ENCODE measurements at places on chromosomes 6 and 20.
A peak's percentile ranks its signal among the peaks of the same experiment; 100 is the strongest.

GRCh38 chr20:34582911-34583310 lies 24.4 kb downstream of the MAP1LC3A start:
- no peak for DNase-seq

GRCh38 chr6:18326980-18327379 lies 60.2 kb upstream of the RNF144B start:
- no peak for DNase-seq

- peak; percentile 35 for DNase-seq
These were observed 62.6 kb upstream of the PMEPA1 start for GRCh38 chr20:57772349-57772964.

GRCh38 chr20:1323830-1324597 lies 4.9 kb downstream of the SDCBP2 start:
- no peak for DNase-seq

DNA sequence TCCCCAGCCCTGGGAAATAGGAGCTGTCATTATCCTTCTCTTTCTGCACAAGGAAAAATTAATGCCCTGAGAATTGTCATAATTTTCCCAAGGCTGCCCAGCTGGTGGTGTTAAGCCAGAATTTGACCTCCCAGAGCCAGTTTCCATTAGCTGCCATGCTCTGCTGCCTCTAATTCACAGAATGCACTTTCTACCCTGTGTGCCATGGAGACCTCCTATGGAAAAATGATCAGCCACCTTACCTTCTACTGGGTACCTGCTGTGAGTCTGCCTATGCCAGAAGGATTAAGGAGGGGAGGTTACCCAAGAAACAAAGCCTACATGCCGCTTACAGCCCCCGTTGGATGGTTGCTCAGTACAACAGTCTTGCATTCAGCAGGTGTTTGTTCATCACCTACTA lies 29.1 kb downstream of the POFUT1 start:
- DNase-seq, result no peak

- no peak for DNase-seq
These were observed at the start of gene PNLDC1 for GRCh38 chr6:159800141-159800865. TSS of gene PNLDC1 (plus strand) at chr6:159800276. CDS start at chr6:159800308, 32 bp downstream.

DNA sequence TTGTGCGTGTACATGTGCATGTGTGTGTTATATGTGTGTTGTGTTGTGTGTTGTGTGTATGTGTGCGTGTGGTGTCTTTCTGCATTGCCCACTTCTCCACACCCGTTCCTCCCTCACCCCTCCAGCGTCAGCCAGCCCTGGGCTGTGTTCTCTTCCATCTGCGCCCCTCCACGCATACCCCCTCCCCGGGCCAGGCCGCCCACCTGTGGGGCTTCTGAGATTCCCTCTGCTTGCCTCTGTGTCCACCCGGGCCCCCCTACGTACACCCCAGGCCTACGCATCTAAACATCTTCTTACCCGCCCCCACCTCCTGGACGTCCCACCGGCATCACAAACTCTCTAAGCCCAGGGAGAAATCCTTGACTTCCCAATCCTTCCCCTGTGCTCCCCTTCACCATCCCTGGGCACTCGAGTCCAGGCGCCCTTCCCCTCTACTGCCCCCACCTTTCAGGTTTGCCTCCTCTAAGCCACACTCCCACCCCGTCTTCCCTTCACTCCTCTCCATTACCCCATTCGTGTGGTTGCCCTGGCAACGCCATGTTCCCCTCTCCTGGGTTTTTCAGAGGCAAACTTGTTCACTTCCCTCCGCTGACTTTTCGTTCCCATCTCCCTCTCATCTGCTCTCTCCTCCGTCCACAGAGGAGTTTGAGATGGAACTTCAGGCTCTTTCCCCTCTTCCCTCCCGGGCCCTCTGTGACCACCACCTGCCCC lies 81.7 kb upstream of the NNAT start:
- no peak for DNase-seq

DNA sequence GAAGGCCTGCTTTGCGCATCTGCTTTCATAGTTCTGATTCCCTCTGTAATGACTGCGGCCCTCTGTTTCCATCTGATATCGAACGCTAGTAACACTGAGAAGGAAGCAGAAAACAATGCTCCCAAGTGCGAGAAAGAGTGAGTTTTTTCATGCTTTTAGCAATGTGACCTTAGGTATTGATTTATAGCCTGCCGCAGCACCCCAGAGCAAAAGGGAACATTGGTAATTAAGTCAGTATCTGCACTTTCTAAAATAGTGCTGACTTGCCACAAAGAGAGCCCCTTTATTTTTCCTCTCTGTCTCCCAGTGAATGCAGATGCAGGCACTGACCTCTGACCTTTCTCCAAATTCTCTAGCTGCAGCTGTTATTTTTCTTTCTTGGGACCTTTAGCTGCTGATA lies 129.8 kb downstream of the HDGFL1 start:
- no peak for DNase-seq

GRCh38 chr6:21003780-21004541 lies 469.7 kb downstream of the CDKAL1 start:
- no peak for DNase-seq

DNA sequence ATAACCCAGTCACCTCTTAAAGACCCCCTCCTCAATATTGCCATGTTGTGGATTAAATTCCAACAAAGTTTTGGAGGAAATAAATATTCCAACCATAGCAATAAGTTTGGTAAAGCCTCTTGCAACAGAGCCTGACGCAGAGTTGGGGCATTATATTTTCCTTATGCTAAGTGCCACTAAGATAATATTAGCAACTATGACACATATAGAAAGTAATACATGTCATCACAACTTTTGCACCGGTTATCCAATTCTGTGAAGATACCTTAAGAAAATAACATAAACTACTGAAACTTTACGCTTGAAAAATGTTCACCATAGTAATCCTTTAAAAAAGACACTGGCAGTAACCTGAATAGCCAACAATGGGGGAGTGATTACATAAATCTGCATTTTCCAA lies 52.2 kb upstream of the TRERF1 start:
- no peak for DNase-seq

DNA sequence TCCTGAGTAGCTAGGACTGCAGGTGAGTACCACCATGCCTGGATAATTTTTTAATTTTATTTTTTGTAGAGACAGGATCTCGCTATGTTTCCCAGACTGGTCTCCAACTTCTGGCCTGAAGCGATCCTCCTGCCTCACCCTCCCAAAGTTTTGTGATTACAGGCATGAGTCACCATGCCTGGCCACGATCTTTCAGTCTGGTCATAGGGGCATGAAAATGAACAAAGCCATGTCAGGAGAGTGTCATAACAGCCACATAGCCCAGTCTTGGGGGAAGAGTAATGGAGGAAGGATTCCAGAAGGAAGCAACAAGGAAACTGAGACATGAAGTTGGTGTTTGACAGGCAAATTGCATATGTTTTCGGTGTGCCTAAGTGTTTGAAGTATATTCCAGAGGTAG lies 17.0 kb upstream of the SNX3 start:
- DNase-seq, result no peak

DNA sequence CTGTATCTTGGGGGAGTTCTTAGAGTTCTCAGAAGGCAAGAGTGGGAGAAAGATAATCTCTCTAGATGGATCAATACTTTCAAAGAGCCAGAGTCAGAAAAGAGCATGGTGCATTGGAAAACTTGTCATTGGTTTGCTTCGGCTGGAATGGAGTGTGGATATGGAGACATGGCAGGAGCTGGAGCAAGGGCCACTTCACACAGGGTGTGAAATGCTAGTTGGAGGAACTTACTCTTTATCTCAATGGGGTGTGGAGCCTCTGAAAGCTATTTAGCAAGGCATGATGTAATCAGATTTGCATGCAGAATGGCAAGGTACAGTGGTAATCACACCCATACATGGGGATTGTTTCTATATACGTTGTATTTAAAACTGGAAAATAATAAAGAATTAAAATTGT lies 31.5 kb upstream of the PAQR8 start:
- no peak for DNase-seq

GRCh38 chr20:43984587-43984986 lies 69.9 kb downstream of the TOX2 start:
- DNase-seq, result no peak

- no peak for DNase-seq
These were observed 71.4 kb downstream of the VTA1 start for GRCh38 chr6:142218446-142218845.

- no peak for DNase-seq
These were observed 13.0 kb downstream of the UNC5CL start for GRCh38 chr6:41025966-41026530.

GRCh38 chr20:41574802-41575389 lies 43.3 kb downstream of the CHD6 start:
- DNase-seq, result no peak

- no peak for DNase-seq
These were observed 223.0 kb upstream of the ARID1B start for GRCh38 chr6:156554160-156554559.

GRCh38 chr6:99344289-99344688 lies 5.2 kb downstream of the FAXC start:
- DNase-seq, result no peak

- no peak for DNase-seq
These were observed 99.7 kb upstream of the STMND1 start for GRCh38 chr6:17002123-17002522.

DNA sequence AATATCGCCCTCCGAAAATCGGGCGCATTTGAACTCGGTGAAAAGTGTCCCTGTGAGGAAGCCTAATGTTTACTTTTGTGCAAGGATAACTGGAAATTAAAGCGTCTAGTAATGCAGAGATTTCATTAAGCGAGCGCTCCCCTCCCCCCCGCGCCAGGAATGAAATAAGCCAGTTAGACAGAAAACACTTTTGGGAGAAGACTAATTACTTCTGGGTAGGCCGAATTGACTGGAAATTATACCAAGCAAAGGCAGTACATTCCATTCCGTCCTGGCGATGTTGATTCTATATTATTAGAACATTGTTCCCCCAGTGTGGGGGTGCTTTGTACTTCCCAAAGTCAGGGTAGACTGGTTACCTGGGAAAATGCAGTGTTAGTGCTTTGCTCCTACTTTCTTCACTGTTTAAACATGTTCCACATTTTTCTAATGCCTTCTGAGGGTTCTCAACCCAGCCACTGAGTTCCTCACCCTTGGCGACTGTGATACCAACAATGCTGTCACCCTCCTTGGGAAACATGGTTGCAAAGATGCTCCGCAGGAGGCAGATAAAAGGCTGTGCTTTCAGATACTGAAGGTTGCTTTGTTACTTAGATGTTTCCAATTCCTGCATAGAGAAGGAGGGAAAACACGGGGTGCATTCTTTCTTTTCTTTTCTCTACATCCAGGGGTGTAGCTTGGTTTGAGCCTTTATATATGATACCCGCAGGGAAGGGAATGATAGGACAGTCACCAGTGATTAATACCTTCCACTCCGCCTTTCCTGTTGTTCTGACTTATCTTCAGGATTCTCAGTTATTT lies 2.6 kb downstream of the GJA1 start:
- DNase-seq, result no peak

- no peak for DNase-seq
These were observed 10.7 kb upstream of the GATA5 start for GRCh38 chr20:62486484-62486883.

GRCh38 chr20:20014659-20015058 lies 2.5 kb upstream of the NAA20 start:
- DNase-seq, result peak; percentile 36

DNA sequence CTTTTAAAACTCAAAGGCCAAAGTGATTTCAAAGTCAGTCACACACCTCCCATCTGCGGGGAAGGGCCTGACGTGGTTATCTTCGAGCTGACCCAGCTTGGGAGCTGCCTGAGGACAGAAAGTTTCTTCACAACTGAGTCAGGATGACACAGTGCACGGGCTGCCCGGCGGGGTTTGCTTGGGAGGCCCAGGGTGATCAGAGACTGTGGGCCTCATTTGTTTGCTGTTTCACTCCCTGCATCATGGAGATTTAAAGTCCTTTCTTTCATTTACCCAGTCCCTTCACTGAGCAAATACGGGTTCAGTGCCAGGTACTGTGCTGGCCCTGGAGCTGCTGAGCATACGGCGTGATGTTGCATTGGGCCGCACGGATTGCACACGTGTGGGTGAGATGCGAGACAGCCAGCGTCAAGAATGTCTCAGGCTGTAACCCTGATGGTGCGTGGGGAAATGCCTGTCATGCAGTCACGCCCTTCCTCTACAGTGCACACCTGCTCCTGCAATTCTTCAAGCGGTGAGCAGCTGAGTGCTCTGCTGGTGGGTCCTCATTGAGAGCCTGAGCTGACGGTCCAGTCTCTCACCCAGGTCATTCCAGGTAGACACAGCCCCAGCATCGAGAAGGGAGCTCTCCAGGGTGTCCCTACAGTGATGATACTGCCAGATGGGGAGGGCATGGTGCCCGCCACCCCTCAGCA lies 82.7 kb upstream of the PMEPA1 start:
- no peak for DNase-seq

GRCh38 chr6:73262671-73263569 lies at the start of gene KHDC1:
TSS of gene KHDC1 (minus strand) at chr6:73263196. CDS start at chr6:73242517, 20,679 bp downstream.
- DNase-seq, result peak; percentile 76

DNA sequence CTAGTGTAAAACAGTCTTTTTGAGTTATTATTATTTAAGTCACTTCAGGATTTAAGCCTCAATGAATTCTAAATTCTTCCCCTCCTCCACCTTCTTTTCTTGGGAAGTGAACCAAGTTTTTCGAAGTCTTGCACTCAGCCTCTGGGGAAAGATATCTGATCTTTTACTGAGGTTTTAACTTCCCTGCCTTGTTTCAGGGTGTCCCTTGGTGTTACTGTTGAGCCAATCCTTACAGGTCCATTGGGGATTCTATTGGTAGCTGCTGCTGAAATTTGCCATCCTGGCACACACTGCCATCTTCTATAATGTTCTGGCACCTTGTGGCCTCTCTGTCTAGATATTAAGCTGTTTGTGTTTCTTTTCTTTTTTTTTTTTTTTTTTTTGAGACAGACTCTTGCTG lies 31.7 kb downstream of the BEND6 start:
- DNase-seq, result no peak

GRCh38 chr6:154457046-154457713 lies 53.3 kb downstream of the CNKSR3 start:
- DNase-seq, result no peak

DNA sequence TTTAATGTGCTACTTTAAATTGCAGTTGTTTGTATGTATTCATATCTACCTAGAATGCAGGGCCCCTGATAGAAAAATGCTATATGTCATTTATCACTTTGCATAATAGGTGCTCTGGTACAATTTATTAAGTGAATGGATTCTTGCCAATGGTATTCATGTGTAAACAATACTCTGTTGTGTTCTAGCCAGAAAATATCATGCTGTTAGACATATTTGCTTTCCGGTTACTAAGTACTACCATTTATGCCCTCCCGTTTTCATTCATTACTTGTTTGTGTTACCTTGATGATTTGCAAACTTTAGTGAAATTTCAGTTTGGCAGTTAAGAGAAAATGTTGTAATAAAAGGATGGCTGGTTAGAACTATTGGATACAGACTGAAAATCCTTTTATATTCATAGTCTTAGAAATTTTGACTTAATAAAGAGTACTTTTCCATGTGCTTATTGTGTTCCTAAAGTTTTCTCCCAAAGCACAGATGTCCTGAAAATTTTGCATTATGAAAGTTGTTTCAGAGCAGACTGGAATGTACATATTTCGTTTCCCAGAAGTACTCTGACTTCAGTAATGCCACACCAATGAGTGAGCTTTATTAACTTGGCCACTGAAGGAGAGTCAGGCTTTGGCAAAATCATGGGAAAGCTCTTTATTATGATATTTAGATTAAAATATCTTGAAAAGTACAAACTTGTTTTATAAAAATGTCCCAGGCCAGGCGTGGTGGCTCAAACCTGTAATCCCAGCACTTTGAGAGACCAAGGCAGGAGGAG lies 31.5 kb downstream of the RPF2 start:
- DNase-seq, result no peak
